Left ventricle myocardium superior (tissue), 1 donor: ENCODE measurements at places on chromosomes 4 and X. TPM values are rescaled to one million over a fixed set of nuclear protein-coding genes. Genes with fewer than 3 reads are reported as not detected.

GRCh38 chrX:42900947-42901346 is 123.0 kb upstream of the PPP1R2C start:
- DNase-seq = no peak

DNA sequence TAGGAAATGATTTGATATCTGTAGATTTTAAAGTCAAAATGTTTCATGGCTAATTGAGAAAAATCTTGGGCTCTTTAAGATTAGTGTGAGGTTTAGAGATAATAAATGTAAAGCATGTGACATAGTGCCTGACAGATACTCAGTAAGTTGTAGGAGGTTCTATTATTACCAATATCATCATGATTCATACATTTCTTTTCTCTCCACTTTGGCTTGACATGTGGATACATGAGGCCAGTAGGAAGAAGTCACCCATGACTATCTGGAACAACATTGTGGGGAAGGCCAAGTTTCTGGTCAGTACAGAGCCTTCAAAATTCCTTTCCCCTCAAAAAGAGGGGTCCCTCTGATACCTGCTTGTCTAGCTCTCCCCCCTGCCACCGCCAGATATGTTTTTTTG is 91.2 kb upstream of the SORBS2 start:
- DNase-seq = no peak

- no peak for DNase-seq
Observed at GRCh38 chr4:176721459-176721858, 71.3 kb downstream of the VEGFC start.

GRCh38 chrX:32269866-32270265 is 941.5 kb downstream of the DMD start:
- no peak for DNase-seq

DNA sequence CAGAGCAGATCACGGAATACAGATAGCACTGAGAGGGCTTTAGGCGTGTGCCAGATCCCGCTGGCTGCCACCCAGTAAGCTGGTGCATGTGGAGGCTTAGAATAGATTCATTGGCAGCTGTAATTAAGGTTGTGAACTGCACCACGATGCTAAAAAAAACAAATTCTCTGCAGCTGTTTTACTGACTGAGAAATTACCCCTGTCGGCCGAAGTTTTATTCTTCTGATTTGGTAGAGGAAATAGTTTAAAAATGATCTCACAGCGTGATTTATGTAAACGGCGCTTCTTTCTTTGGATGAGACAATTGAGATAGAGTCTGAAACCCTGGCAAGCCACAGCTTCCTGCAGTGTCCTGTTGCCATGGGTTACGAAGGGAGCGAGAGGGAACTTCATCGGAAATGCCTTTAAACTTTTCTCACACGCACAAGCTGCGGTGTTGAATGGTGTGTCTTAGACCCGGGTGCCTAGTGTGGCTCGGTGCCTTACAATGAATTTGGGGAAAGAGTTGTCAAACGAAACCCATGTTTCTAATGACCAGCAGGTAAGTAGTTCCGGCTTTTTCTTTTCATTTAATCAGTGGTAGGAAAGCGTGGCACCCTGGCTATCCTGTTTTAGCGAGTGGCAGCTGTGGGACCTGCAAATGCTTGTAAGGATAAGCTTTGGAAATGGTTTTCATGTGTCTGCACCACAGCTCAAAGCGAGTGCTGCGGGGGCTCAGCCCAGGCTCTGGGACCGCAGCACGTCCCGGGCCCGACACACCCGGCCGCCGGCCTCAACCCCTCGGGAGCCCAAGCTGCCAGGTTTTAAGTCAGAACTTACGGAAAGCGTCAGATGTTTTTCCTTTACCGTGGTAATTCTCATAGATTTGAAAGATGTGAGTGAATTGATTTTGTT is 71.7 kb upstream of the HGFAC start:
- DNase-seq = peak; percentile 80

GRCh38 chr4:47032405-47033106 is 1.2 kb downstream of the GABRB1 start:
- DNase-seq = peak; percentile 80

- DNase-seq = no peak
Observed at GRCh38 chr4:172489861-172490260, 676.7 kb downstream of the GALNTL6 start.

GRCh38 chr4:110533940-110534339 is 58.0 kb downstream of the ENPEP start:
- no peak for DNase-seq

DNA sequence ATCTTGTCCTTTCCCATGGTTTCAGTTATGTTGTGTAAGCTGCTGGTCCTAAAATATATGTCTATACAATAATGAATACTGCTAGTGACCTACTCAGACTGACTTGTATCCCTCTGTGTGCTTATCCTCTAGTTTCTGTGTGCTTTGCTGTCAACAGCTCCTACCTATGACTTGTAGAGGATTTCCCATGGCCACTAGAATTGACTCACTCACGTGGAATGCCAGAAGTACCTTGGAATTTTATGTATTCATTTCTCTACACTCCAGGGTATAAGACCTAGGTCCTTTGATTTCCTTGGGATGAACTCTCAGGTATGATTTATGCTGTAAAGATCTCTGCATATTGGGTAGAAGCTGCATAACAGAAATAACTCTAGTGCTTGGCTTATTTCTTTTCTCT is 279.9 kb upstream of the SLIT2 start:
- DNase-seq = no peak

GRCh38 chrX:34642849-34643248 is 14.2 kb downstream of the TMEM47 start:
- DNase-seq = no peak

DNA sequence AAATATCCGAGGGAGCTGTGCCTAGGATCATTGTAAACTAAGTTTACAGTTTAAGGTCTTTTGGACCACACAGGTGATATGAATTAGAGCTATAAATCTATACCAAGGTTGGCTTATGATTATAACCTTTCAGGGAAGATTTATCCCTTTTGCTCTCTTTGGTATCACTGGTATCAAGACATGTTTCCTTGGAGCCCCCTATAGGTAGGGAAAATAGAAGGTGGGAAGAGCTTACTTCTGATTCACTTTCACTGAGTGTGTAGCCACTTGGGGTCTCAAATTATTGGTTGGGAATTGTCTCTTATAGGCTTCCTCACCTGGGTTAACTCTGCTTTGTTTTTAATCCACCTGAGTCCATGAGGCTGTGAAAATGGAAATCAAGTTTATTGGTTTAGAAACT is 262.1 kb upstream of the NR3C2 start:
- DNase-seq = no peak

- DNase-seq = no peak
Observed at GRCh38 chr4:138305050-138305449, 62.9 kb upstream of the SLC7A11 start.

DNA sequence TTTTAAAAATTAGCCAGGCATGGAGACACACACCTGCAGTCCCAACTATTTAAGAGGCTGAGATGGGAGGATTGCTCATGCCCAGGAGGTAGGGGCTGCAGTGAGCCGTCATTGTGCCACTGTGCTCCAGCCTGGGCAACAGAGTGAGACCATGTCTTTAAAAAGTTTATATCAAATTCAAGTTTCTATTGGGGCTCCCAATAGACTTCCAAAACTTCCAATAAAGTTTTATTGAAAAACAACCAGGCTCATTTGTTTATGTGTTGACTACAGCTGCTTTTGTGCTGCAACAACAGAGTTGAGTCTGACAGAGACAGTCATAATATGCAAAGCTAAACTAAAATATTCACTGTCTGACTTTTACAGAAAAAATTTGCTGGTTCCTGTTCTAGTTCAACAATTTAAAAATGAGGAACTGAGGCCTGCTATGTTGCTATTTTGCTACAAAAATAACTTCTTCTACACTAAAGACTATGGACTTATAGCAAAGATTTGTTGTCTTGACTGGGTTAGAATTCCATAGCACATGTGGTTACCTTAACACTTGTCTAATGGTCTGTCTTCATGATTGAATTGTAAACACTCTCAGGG is 63.3 kb upstream of the RELL1 start:
- no peak for DNase-seq

- no peak for DNase-seq
Observed at GRCh38 chrX:133482056-133482952, 67.0 kb upstream of the GPC4 start.

DNA sequence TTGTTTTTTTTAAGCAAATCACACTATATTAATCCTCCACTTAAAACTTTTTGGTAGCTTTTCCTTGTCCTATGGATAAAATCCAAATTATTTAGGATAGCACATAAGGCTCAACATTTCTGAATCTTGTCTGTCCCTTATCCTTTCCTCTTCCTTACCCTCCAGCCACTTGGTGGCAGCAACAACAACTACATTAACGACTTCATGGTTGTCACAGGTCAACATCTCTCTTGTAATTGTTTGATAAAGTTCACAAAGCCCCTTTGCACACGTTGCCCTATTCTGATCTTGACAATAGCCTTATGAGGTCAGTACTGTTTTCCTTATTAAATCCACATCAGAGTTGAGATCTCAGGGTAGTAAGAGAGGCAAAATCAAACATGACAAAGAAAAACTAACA is 269.0 kb upstream of the PABPC4L start:
- no peak for DNase-seq

- no peak for DNase-seq
Observed at GRCh38 chr4:121168446-121169281, 4.5 kb upstream of the TNIP3 start.

DNA sequence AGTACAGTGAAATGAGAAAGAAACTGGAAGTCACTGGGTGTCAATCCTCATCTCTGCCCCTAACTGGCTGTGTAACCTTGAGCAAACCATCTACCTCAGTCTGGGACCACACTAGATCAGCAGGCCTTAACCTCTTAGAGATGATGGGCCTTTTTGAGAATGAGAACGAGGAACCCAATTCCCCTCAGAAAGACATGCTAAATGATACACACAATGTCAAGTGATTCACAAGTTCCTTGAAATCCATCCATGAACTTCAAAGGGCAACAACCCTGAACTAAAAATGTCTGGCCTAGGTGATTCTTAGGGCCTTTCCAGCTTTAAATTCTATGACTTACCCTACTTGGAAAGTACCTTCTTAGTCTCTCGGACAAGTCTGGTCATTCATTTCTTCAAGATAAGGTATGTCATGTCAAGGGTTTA is 47.4 kb downstream of the ACSL4 start:
- no peak for DNase-seq

GRCh38 chr4:113732-114131 is 10.6 kb upstream of the ZNF718 start:
- DNase-seq = no peak

- no peak for DNase-seq
Observed at GRCh38 chr4:123298261-123298660, 98.3 kb upstream of the SPRY1 start.

- DNase-seq = peak; percentile 57
Observed at GRCh38 chr4:74934016-74934831, 1.3 kb downstream of the PARM1 start.

DNA sequence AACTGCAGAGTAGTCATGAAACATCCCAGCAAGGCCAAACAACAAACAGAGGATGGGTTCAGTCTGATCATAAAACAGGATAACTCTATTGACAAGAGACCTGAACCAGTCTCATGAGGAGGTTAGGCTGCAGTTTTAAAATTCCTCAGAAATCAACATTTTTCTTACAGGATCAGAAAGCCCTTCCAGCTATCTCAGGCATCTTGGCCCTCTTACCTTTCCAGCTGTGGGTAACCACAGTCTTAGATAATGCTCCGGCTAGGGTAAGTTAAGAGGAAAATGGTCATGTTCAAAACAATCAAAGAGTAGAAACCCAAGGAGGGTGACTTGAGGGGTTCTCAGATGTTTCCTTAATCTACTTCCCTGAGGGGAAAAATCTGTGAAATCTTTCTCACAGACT is 5.1 kb downstream of the CTSO start:
- no peak for DNase-seq

DNA sequence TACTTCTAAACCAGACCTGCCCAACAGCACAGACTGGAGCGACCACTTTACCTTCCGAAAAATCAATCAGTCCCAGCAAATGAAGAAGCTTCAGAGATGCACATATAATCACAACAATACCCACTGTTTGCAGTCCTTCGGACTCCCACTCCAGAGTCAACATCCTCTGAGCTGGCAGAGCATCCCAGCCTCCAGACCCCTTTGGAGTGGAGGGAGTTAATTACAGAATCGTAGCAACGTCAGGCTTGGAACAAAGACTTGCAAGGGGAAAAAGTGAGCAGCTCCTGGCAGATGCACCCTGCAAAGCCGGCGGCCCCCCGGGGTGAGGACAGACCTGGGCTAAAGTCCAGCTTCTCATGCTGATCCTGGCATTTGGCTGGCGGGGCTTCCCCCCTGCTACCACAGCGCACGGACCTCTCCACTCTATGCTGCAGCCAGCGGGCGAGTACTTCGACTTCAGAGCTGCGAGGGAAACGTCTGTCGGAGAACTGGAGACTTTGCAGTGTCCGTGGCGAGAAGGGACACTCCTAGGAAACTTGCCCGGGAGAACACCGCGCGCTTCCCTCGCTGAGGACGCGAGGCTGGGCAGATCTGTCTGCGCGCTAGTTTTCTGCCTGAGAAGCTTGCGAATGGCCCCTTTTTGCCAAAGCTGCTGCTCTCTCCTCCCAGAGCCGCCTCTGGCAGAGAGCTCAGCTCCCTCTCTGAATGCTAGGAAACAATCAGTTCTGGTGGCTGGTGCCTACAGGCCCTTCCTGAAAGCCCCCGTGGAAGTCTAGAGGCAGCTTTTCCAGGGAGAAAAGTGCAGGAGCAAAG is 283.7 kb downstream of the PACRGL start:
- no peak for DNase-seq

GRCh38 chrX:7170898-7171297 is 22.9 kb upstream of the PUDP start:
- DNase-seq = no peak

- DNase-seq = no peak
Observed at GRCh38 chr4:159240687-159241086, 137.8 kb downstream of the RAPGEF2 start.

DNA sequence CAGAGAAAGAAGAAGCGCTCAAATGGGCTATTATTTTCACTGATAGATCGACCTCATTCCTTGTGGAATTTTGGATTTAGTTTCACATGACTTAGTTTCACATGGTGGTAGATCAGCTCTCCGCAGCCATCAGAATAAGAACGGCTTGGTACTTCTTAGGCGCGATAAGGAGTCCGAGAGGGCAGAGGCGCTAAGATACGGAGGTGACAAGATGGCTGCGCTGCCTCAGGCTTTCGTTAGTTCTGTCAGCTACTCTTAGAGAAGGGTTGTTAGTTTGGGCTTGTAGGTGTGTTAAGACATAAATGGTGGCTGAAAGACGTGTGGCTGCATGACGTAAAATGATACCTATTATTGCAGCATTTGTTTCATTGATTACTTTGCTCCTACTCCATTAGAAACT is 169.1 kb downstream of the UNC5C start:
- no peak for DNase-seq

CT83 gene
- total RNA-seq = not detected

PHOX2B gene
- not detected for total RNA-seq

ITM2A gene
- 68.4 TPM for total RNA-seq

SOWAHD gene
- 0.32 TPM for total RNA-seq

SSX3 gene
- total RNA-seq = not detected

AMER1 gene
- 4.4 TPM for total RNA-seq

CORIN gene
- 96.8 TPM for total RNA-seq

PRR32 gene
- total RNA-seq = not detected

F8 gene
- total RNA-seq = 49.4 TPM

SCD5 gene
- 2.7 TPM for total RNA-seq
